ENCODE measurements at places on chromosomes 1 and 21.
A peak's percentile ranks its signal among the peaks of the same experiment; 100 is the strongest.

DNA sequence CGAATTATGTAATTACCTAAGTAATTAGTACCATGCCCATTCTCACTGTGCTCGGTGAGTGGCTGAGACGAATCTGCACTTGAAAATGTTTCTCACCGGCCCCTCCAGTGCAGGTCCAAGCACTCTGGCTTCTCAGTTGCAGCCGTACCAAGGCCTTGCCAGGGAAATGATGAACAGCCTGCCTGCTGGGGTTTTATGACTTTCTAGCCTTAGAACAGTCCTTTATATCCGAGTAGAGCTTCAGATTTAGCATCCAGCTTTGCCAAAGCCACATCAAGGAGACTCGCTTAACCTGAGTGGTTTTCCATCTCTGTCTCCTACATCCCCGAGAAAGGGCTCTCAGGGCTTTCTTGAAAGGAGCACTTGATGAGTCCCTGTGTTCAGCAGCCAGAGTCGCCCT, 83.4 kb downstream of the GREM2 start:
- no peak for DNase-seq

GRCh38 chr1:207309745-207310273, 11.7 kb upstream of the CD55 start:
- DNase-seq, result peak; percentile 13

DNA sequence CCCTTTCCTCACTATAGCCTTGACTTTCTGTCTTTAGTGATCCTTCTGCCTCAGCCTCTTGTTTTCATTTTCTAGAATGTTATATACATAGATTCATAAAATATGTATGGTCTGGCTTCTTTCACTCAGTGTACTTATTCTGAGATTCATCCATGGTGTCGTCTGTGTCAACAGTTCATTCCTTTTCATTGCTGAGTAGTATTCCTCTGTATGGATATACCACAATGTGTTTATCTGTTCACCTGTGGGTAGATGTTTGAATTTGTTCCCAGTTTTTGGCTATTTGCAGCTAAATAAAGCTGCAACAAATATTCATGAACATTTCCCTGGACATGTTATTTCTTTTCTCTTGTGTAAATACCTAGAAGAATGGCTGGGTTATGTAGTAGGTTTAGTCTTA, 131.8 kb downstream of the PCNX2 start:
- no peak for DNase-seq

DNA sequence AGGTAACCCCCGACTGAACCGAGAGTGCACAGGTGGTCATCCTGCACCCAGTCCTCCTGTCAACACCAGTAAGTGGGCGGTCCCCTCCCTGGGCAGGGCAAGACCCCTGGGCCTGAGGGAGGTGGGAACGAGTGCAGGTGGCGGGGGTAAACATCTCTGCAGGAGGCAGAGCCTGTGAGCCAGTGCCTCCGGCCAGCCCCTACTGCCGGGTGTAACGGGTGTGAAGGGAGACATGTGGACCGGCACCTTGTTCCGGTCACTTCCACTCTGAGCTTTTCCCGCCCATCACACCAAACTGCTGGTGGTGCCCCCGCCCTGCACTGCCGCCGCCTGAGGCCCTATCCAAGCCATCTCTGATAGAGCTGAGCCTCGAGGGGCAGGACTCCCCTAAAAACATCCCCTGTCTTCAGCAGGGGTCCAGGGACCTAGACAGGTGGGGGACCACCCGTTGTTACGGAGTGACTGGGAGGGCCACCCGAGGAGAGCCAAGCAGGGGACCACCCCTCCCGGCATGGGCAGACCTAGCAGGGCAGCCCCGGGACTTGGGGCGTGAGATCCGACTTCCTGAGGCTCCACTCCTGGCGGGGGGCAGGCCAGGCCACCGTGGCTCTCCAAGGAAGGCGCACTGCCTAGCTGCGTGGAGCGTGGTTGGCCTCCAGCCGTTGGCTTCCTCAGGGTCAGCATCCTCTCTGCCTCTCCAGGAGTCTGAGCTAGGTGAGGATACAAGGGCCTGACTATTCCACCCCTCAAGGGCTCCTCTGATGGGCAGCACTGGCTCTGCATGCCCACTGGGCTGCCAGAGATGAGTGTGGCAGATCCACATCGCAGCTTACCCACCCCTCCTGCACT, 43.8 kb upstream of the LBR start:
- no peak for DNase-seq

- peak; percentile 89 for DNase-seq
Measured at GRCh38 chr1:150010393-150011115, at the start of gene OTUD7B. OTUD7B (minus strand) TSS chr1:150010726; CDS start chr1:149977510, 33,216 bp downstream.

GRCh38 chr1:92792340-92792782, 7.5 kb upstream of the EVI5 start:
- DNase-seq, result no peak

DNA sequence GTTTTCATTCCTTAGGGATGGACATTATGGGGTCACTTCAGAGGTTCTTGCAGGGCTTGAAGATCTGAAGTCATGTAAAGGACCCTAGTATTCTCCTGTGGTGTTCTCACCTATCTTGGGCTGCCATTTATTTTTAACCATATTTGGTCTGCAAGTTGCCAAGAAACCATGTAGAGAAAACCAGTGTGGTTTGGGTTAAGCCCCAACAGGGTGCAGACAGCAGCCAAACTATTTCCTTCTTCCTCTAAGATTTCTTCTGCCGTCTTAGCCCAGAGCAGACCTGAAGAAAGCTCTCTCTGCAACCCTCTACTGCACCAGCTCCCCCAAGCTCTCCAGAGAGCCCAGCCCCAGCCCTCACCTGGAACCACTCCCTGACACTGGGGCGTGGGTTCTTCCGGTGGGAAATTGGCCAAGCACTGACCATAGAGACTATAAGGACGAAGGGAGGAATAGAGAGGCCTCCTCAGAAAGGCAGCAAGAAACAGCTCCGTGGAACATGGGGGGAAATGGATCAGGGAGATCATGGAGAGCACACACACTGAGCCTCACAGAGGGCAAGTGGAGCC, 136.6 kb downstream of the SYF2 start:
- DNase-seq, result no peak

DNA sequence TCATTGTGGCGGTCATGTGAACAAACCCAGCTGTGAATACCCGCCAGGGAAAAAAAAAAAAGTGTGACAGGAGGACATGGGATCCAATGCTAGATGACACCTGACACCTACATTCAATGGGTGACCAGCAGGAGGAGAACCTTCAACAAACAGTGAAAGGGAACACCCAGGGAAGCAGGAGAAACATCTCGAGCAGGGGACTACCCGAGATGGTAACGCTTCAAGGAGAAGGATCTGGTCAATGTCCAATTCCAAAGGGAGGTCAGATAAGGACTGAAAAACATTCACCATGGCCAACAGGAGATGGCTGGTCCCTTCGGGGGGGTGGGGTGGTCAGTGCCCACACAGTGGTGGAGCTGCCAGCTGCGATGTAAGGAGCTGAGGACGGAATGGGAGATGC, 46.3 kb downstream of the PTPN14 start:
- DNase-seq, result no peak

- no peak for DNase-seq
Measured at GRCh38 chr1:236615399-236616148, 11.3 kb upstream of the HEATR1 start.

GRCh38 chr1:2389644-2390043, 1.7 kb downstream of the MORN1 start:
- no peak for DNase-seq

GRCh38 chr1:235461954-235462353, 42.3 kb downstream of the B3GALNT2 start:
- DNase-seq, result no peak

Measured in stimulated activated naive CD8-positive, alpha-beta T cell treated with anti-CD3 and anti-CD28 coated beads, Interleukin-15, Interleukin-2, amounts not matched to agents 100 U/mL and 50 U/mL, for 24 hours (primary cell).